ENCODE measurements at places on chromosomes 12 and 14.

- no peaks in the 10 kb centered on the region for H3K36me3 ChIP-seq
- no peak for DNase-seq
- no peak overlapping the region for H3K27ac ChIP-seq
- H3K4me1 ChIP-seq = no peaks in the 10 kb centered on the region
These were observed 42.1 kb upstream of the LGR5 start for GRCh38 chr12:71397433-71397954.

DNA sequence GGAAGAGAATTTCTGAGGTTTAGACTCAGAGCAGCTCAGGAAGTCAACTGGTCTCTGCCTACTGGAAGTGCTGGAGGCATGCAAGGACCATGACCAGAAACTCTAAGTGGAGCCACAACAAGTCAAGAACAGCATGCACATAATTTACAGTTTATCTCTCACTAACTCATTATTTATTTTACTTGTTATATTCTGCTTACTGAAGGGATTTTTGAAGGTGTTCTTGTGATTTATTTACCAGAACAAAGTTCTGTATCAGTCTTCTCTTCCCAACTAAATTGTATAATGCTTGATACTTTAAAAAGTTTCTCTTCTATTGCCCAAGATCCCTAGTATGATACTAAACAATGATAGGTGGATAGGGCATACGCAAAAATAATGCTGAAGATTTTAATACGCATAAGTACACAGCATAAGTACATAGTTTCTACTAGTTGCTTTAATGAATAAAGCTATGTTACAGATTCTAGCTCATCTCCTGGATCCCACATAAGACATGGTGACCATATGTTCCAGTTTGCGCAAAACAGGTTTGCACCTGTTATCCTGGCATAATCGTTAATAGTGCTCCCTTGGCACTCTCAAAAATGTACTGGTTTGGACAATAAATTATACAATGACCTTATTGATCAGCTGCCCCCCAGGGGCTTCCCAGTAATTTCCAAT lies 11.6 kb upstream of the SPTB start:
- H3K27ac ChIP-seq = no peak overlapping the region
- no peak for DNase-seq
- no peaks in the 10 kb centered on the region for H3K36me3 ChIP-seq
- no peak overlapping the region for H3K4me3 ChIP-seq
- H3K4me1 ChIP-seq = no peaks in the 10 kb centered on the region

GRCh38 chr12:131577766-131578165 lies 133.1 kb upstream of the SFSWAP start:
- DNase-seq = no peak
- H3K27ac ChIP-seq = no peak overlapping the region
- H3K36me3 ChIP-seq = no peaks in the 10 kb centered on the region
- H3K4me3 ChIP-seq = no peak overlapping the region

DNA sequence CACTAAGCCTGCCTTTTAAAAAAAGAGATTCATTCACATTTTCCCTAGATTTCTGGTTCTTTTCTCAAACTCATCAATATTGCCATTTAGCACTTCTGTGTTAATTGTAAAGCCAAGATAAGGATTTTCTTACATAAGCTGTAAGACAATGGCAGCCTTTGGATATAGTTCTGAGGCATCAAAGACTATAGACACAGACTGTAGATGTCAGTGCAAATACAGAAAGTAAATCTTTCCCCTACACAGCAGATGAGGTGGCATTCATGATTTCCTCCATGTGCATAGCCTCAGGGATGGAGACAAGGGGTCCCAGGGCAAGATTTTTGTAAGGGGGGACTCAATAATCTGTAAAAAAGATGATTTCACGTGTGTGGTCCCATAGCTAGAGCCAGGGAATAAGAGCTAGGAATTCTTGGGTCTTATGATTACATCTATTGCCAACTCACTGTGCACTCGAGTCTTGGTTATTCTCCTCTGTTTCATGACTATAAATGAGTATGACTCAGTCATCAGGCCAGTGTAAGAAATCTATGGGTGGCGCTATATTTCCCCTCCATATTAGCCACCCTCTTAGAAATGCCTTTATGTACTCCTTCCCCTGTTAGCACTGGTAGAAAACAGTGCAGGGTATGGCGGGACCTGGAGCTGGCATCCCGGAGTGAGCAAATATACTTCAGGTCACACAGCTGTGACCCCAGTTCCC lies 207.5 kb downstream of the EXOC5 start:
- no peaks in the 10 kb centered on the region for H3K36me3 ChIP-seq
- no peak for DNase-seq
- H3K4me1 ChIP-seq = no peaks in the 10 kb centered on the region
- no peak overlapping the region for H3K4me3 ChIP-seq
- H3K27me3 ChIP-seq = no peaks in the 10 kb centered on the region

DNA sequence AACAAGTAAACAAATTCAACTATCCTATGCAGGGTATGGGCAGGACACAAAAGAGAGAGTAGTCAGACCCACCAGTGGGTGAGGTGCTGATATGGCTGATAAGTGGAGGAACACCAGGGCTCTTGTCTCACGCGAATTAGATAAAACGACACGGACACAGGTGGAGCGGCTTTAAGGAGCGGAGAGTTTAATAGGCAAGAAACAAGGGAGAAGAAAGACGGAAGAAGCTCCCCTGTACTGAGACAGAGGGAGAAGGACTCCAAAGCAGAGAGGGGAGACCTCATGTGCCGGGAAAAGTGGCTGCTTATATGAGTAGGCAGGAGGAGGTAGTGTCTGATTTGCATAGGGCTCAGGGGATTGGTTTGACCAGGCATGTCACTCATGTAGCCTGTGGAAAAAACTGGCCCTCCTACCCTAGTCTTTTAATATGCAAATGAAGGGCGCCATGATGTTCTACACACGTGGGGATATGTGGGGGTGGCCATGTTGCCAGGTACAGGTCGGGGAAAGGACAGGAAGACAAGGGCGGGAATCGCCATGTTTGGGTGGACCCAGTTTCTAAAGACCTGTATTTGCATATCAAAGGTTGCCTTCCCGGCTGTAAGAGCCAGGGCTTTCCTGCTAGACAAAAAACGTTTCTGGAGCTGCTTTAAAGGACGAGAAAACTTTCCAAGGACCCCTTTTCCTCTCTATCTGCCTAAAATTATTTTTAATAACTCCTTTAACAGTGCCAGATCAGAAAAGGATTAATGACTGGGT lies 28.8 kb downstream of the RPGRIP1 start:
- no peaks in the 10 kb centered on the region for H3K27me3 ChIP-seq
- no peaks in the 10 kb centered on the region for H3K36me3 ChIP-seq
- peak overlapping the region; percentile 59 for H3K4me3 ChIP-seq

DNA sequence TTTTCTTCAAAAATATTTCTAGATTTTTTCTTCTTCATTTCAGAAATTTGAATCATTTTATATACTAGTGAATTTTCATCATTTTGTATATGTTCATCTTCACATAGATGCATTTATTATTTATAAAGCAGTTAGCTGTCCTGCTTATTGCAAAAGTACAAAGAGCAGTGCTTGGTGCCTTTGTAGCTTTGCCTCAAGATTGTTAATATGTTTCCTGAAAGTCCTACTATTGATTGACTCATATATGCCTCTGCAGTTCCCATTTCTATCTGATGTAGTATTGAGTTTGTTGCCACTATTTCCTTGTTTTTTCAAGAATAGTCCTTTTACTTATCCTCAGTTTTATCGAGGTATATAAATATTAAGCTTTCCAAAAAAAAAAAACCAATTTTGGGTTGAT lies 89.7 kb downstream of the PDE3A start:
- no peak overlapping the region for H3K4me3 ChIP-seq
- H3K27me3 ChIP-seq = no peaks in the 10 kb centered on the region
- DNase-seq = no peak

- no peaks in the 10 kb centered on the region for H3K27me3 ChIP-seq
- no peak overlapping the region for H3K27ac ChIP-seq
- no peak for DNase-seq
These were observed 277.7 kb downstream of the TMTC2 start for GRCh38 chr12:82964446-82964845.

- H3K27ac ChIP-seq = no peak overlapping the region
- H3K4me1 ChIP-seq = no peaks in the 10 kb centered on the region
- peaks cover 6% of the 10 kb centered on the region for H3K27me3 ChIP-seq
- H3K36me3 ChIP-seq = no peaks in the 10 kb centered on the region
These were observed 11.1 kb upstream of the KRT1 start for GRCh38 chr12:52691076-52691840.

All from HepG2 (cell line).